Dorsolateral prefrontal cortex (tissue), 122 donors: ENCODE measurements at places on chromosomes 7 and 10.

GRCh38 chr7:134744569-134744968 is 34.9 kb upstream of the CALD1 start:
- no peak for DNase-seq

- no peak for DNase-seq
Measured at GRCh38 chr10:131644289-131644688, 256.5 kb upstream of the PPP2R2D start.

DNA sequence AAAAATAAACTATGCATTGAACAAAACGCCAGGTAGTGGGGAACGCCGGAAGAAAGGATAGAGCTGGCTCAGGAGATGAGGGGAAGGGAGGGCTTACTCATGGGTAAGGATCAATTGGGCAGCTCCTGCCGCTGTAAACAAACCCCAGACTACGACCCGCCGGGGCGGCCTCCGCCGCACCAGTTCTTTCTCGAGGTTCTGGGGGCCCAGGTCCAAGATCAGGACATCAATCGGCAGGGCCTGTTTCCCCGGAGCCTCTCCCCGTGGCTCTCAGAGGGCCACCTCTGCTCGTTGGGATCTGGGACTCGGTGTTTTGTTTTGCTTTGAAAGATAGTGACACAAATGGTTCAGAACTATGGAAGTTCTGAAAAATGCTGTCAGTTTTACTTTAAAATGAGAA is 140.4 kb downstream of the ELFN1 start:
- DNase-seq = no peak

GRCh38 chr7:107726356-107727130 is 17.4 kb upstream of the CBLL1 start:
- no peak for DNase-seq
